Retinal pigment epithelial cell (primary cell): ENCODE measurements at places on chromosomes 16 and 17.

DNA sequence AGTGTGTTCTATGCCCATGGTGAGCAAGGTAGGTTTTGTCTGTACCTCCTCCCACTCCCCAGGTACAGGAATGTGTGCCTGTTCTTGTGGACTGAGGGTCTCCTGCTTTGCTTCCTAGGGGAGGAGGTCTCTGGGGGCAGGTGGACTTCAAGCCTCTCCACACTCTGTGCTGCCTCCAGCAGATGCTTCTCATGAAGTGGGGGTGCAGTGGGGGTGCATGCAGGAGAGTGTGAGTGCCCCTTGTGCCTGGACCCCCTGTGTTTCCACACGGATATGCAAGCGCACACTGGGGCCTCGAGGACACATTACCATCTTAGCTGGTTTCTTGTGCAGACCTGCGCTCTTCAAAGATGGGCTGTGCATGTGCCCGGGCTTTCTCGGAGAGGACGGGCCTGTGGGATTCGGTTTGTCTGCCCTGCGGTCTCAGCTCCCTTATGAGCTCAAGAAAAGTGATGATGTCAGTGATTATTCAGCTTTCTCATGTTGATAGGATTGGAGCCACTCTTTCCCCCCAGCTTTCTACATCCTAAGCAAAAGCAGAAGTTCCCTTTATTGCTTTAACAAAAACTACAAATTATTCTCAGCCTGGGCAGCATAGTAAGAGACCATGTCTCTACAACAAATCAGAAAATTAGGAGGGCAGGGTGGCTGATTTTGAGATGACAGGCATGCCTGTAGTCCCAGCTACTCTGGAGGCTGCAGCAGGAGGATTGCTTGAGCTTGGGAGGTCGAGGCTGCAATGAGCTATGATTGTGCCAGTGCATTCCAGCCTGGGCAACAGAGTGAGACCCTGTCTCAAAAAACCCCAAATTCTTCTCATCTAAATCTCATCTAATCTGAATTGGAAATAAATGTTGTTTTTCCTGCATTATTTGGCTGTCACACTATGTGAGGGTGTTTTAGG lies 86.8 kb downstream of the RPTOR start:
- no peak for DNase-seq

DNA sequence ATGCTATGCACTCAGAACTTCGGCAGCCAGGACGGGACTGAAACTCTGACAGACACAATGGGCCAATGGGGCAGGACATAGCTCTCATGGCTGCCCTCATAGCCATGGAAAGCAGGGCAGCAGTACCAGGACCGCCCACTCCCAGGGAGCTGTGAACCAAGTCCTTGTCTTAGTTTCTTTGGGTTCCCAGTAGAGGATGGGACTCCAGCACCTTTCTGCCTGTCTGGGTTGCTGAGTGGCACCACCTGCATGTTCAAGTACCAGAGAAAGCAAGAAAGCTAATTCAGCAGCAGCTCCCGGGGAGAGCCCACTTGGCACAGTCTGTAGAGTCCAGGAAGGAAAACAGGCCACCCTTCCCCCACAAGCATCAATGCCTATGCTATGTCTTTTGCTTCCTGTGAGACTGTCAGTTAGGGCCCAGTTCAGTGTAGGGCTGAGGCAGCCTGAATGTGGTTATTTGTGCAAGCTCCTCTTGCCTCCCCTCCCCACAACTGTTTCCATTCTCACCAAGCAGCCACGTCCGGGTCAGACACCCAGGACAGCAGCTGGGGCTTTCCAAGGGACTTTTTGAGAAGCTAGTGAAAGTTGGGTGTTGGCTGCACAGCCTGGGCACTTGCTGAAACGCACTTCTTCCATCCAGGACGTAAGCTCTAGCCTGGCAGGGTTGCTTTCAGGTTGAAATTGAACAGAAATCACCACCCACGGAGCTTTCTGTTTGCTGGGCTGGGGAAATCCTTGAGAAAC lies 7.8 kb downstream of the SUPT4H1 start:
- no peak for DNase-seq

DNA sequence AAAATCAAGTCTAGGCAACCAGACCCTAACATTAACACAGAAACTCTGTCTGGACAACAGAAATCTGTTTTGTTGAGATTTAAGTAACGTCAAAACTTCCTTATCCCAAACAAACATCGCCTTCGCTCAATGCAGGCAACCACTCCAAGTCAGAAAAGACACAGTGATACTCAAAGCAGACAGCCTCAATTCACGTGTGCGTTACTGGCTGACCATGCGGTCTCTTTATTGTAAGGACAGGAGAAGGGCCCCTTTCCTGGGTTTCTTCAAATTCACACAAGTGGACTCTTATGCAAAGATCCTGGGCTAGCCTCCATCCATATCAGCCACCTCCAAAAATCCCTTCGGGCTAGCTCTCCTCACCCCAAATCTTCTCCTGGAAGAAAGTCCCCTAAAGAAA lies 467.7 kb downstream of the SOX9 start:
- no peak for DNase-seq

DNA sequence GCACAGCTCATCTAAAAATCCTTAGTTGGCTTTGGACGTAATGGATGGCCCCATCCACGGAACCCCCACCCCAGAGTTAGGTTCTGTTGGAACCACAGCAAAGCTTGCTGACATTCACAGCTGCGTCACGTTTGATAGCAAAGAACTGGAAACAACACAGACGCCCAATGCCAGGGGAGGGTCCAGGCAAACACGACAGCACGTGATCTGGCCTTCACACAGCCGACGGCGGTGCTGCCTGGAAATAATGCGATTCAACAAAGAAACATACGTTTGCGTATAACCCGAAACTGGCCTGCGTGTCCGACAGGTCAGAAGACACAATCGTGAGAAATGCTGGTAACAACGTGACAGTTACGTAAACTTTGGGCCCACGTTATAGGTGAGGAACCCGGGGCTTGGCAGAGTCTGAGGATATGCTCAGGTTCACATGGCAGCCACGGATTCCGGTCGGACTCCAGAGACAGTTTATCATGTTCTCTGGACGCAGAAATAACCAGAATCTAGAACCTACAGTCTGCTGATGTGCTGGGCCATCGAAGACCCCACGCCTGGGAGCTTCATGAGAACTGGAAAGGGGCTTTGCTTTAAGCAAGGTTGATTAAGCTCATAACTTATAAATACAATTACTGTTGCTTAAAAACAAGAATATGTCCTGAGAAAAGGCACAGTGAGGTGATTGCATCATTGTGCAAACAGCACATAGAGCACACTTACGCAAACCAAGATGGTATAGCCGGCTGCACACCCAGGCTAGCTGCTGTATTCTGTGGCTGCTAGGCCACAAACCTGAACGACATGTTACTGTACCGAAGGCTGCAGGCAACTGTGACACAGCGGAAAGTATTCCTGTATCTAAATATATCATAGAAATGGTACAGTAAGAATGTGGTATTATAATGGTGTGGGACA lies 70.4 kb downstream of the RPH3AL start:
- no peak for DNase-seq

- DNase-seq: no peak
Measured at GRCh38 chr17:51813140-51813783, 345.3 kb downstream of the CA10 start.

DNA sequence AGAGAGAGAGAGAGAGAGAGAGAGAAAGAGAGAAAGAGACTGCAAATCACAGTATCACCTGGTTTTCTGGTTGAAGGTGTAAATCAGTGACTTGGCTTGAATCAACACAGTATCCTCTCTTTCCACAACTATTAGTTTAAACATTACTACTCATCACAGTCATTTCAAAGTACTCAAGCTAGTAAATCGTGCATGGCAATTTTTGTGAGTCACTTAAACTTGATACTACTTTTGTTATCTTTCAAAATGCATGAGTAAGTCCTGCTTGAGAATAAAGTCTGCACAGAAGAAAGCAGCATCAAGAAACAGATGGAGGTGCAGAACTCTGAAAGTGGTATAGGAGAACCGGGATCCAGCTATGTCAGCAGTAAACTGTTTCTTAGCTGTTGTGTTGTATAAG lies 535.4 kb downstream of the CDH8 start:
- no peak for DNase-seq

DNA sequence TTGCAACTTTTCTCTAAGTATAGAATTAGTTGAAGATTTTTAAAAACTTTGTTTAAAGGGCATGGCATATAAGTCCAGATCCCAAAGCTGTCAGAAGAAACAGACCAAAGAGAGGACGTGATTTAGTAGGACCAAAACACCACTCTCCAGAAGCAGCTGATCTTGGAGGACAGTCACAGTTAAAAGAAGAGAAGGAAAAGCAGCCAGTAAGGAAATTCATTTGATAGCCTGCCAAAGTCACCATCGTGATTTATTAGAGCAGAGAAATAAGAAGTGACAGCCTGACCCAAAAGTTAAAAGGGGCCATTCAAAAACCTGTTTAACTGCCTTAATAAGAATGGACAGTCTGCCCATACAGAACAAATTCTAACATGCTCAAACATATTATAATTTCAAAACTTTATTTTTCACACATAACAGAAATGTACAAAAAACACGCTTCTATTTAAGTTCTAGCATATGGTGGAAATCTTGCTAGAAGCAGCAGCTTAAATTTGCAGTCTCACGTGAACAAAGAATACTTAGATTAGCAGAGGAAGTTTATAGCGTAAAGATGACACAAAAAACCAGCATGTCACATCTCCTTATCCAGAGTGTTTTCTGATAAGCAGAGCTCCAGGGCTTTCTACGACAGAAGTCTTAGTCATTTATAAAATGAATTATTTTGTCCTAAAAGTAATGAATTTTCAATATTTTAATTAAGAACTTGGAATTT lies 37.2 kb downstream of the TXNDC11 start:
- DNase-seq: no peak

- DNase-seq: no peak
Measured at GRCh38 chr17:214881-215331, 33.5 kb upstream of the DOC2B start.

- DNase-seq: no peak
Measured at GRCh38 chr16:4684763-4685162, 8.6 kb upstream of the NUDT16L1 start.

DNA sequence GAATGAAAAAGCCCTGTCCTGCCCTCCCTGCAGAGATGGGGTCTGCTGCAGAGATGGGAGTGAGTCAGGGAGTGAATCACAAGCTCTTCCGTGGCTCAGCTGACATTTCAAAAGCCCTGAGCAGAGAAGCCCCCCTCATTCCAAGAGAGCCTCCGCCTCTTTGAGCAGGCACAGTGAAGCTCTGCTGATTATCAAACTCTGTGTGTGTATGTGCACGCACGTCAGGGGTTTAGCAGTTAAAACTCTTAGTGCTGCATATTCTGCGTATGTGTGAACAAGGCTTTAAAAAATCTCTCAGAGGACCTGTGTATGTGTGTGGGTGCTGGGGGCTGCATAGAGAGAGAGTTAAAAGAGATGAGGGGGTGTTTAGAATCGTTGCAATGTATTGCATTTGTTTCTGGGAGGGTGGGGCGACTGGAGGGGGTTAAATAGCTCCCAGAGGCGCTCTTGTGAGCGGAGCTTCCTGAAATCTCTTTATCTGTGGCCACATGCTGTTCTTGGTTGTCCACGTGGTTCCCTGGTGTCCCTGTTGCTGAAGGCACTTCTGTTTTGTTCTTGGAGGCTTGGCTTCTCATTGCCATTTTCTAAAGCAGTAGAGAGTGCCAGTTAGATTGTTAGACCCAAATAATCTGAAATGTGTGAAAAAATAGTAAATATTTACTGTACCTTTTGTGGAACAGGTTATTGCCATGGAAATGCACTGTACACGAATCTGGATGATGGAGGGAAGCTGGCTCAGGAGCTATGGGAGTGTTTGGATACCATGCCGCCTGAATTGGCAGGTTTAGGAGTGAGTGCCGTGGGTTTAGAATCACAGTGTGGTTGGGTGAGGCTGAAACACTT lies 116.6 kb downstream of the PRKCB start:
- DNase-seq: peak; percentile 85

DNA sequence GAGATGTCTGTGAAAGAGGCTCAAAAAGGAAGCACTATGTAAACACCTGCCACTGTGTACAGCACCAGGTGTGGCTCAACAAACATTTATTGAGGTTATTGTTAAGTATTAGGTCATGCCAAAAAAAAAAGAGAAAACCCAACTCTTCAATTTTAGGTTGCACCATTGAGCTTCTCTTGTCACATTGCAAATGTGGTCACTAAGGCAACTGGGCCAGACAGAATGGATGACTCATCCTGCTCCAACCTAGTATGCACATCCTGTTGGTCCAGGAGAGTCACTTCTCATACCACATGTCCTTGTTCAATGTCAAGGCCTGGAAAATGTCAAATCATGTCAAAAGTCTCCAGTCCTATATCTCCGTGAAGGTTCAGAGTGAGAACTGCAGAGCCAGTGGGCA lies 25.0 kb downstream of the HOXB1 start:
- DNase-seq: no peak

GRCh38 chr16:88722784-88723506 lies 16.6 kb downstream of the CTU2 start:
- no peak for DNase-seq

DNA sequence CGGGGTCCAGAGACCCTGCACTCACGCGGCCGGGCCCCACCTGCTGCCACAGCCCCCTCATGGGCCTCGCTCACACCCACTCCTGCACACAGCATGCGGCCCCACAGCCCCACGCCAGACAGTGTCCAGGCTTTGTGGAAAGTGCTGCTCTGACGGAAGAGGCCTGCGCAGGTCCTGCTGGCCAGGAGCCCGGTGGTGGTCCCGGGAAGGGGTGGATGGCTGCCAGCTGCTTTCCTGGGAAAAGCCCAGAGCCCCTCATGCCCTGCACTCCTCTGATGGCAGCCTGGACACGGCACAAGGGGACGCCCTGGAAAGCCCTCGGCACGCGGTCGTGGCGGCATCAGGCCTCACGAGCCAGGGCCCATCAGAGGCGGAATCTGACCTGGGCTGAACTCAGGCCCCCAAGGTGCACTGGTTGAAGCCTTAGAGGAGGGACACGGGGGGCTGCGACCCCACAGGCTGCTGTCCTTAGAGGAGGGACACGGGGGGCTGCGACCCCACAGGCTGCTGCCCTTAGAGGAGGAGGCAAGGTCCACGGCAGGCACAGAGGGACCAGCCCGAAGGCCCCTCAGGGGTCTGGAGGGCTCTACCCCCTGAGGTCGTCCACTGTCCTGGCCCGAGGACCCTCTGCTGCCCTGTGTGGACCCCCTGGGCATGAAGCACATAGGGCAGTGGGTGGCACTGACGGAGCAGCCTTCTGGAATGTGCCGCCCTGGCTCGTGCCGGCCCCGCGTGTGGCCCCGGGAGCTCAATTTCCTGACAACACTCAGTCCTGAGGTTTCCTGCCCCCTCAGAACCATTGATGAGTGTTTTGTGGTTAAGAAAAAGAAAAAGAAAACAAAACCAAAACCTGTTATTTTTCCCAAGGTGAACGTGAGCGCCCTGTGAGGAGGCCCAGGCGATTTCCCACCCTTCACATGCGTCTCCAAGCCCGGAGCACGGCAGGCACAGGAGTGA lies 22.1 kb downstream of the SOX8 start:
- no peak for DNase-seq

- DNase-seq: peak; percentile 11
Measured at GRCh38 chr16:88686439-88687253, at the start of gene SNAI3. Gene SNAI3, minus strand, starts transcription at chr16:88686507. Its CDS starts 101 bp downstream, at chr16:88686406.

GRCh38 chr16:26791169-26791568 lies 275.6 kb upstream of the C16orf82 start:
- no peak for DNase-seq

- DNase-seq: no peak
Measured at GRCh38 chr17:17557796-17558195, 33.7 kb downstream of the PEMT start.
